A549 treated with CpdA at 1 μM for 4 hours (cell line): ENCODE measurements at places on chromosomes 16 and 17. TPM values are rescaled to one million over a fixed set of nuclear protein-coding genes. Genes with fewer than 3 reads are reported as not detected.

The CES3 gene
- 1.7 to 2.3 TPM (median 2.0 TPM) in 5 replicates for total RNA-seq

The PPM1E gene
- total RNA-seq = 0.03 to 0.09 TPM (median 0.08 TPM) in 5 replicates

The TBX2 gene
- 4.8 to 8.1 TPM (median 7.8 TPM) in 5 replicates for total RNA-seq

The TBC1D3 gene
- total RNA-seq = not detected in 5 replicates

The SCPEP1 gene
- total RNA-seq = 40.1 to 48.3 TPM (median 43.0 TPM) in 5 replicates

The KATNIP gene
- 10.8 to 16.6 TPM (median 15.8 TPM) in 5 replicates for total RNA-seq

The VMP1 gene
- total RNA-seq = 135 to 235 TPM (median 159 TPM) in 5 replicates

The ODAD4 gene
- 1.1 to 2.4 TPM (median 1.7 TPM) in 5 replicates for total RNA-seq
